M059J (cell line): ENCODE measurements at places on chromosomes 16 and 17. TPM values are rescaled to one million over a fixed set of nuclear protein-coding genes. Genes with fewer than 3 reads are reported as not detected.
A peak's percentile ranks its signal among the peaks of the same experiment; 100 is the strongest.

GRCh38 chr16:79362300-79362970 is 238.1 kb downstream of the MAF start:
- DNase-seq, result no peak

DNA sequence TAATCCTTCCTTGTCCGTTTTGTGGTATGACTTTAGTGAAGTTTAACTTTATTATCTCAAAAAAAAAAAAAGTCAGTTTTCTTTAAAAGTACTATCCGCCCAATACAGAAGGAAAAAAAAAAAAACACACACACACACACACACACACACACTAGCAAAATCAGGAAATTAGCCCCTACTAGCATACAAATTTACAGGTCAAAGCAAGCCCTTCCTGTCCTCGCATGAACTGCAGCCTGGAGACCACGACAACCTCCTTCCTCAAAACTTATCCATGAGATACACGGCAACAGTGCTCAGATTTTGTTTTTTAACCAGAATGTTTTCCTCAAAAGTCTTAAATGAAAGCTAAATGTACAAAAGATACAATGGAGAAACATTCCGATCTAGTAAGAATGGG is 16.2 kb downstream of the NCOR1 start:
- DNase-seq, result peak; percentile 18

DNA sequence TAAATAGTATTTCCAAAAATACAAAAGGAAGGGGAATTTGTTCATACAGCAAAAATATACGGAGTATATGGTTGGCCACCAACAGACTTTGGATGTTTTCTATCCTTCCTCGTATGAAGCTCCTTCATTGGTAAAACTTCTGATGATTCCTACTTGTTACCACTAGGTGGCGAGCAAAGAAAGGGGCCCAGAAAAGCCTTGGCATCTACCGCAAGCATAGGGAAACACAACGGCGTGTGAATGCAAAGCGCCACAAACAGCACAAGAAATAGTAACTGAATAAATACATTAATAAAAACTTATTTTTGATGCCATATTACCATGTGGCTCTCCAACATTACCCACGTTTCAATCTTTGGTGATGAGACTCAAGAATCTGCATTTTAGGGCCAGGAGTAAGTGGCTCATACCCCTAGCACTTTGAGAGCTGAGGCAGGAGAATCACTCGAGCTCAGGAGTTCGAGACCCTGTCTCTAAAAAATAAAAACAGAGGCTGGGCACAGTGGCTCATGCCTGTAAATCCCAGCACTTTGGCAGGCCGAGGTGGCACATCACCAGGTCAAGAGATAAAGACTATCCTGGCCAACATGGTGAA is 34.5 kb downstream of the YWHAE start:
- peak; percentile 77 for DNase-seq

DNA sequence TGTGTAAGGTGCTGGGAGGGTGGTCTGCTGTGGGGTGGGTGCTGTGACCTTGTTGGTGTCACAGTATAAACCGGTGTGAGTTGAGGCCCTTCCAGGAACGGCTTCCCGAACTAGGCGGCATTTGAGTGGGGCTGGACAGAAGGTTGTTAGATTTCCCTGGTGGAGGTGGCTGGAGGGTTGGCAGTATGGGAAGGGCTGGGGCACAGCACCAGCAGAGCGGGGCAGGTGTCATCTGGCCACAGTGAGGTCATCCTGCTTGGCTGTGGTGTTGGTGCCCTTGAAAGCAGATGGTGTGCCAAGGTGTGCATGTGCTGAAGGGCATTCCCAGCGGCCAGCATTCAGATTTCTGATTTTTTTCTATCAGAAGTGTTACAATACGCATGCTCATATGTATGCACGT is 28.1 kb downstream of the BANP start:
- DNase-seq, result no peak

DNA sequence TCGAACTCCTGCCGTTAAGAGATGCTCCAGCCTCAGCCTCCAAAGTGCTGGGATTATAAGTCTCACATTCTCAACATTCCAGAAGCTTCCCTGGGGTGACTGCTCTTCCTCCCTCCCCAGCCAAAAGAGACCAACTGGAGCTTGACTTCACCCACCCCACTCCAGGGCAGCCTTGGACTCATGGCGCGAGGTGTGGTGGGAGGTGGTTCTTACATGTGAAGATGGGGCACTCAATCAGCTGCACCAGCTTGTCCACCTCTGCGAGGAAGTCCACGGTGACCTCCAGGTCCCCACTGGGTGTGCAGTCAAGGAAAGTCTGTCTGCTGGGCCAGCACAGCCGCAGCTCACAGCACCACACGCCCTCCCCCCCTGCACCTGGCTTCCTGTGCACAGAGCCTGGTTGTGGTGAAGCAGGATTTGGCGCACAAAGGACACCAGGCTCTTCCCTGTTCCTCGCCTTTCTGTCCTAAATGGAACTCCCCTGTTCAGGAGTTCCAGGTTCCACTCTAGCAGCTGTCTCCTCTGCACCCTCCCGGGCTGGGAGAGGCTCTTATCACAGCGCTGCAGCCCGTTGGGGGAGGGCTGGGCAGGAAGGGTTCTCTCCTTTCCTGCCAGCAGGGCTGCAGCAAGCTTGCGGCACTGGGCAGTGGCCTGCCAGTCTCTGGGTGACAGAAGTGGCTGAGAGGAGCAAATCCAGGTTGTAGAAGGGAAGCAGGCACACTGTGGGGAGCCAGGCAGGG is 9.6 kb upstream of the MTSS2 start:
- peak; percentile 79 for DNase-seq

CRAMP1 gene
- 4.9 and 5.9 TPM in 2 replicates for total RNA-seq
